ENCODE measurements at places on chromosomes 16 and 17. TPM values are rescaled to one million over a fixed set of nuclear protein-coding genes. Genes with fewer than 3 reads are reported as not detected.

DNA sequence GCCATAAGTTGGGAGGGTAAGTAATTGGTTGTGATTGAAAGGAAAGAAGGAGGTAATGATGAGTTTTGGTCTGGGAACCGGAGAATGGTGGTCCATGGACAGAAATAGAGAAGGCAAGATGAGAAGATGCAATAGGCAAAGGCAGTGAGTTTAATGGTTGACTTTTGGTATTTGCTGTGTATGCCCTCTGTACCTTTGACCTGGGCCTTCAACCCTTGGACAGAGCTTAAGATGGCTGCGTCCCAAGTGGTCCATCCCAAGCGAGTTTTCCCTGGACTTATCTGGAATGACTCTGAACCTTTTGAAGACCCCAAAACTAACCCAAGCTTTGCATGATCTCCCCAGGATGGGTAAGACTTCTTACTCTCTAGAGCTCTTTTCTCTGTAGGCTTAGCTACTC lies 664.5 kb downstream of the MAF start:
- DNase-seq, result no peak

MRPS7 gene
- total RNA-seq, result 29.0 TPM

- DNase-seq, result no peak
These were observed 54.5 kb upstream of the ADORA2B start for GRCh38 chr17:15890279-15890892.

SLC2A4 gene
- 1.2 TPM for total RNA-seq

DNA sequence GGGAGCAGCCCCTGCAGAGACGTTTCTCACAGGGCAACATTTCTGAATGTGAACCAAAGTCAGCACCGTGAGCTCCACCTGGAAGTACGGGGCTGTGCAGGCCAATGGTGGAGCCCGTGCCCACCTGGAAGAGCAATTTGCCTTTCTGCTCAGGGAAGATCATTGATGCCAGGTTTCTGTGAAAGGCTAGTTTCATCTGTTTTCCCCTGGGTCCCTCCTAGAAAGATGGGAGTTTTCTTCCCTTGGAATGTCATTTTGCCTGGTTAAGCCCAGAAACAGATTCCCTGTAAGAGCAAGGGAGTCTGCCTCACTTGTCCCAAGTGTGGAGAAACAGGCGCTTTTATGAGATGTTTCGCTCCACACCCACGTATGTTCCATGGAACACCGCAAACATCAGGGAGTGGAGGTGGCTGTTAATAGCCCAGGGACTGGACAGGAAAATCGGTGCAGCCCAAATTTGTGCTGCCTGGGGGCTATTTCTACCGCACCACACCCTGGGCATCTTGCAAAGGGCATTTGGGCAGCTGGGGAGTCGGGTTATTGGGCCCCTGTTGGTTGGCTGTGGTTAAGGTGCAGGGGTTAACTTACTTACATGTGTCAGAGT lies 2.6 kb downstream of the SLC6A4 start:
- DNase-seq, result no peak

GRCh38 chr17:17058304-17058703 lies 16.0 kb downstream of the MPRIP start:
- DNase-seq, result no peak

DNA sequence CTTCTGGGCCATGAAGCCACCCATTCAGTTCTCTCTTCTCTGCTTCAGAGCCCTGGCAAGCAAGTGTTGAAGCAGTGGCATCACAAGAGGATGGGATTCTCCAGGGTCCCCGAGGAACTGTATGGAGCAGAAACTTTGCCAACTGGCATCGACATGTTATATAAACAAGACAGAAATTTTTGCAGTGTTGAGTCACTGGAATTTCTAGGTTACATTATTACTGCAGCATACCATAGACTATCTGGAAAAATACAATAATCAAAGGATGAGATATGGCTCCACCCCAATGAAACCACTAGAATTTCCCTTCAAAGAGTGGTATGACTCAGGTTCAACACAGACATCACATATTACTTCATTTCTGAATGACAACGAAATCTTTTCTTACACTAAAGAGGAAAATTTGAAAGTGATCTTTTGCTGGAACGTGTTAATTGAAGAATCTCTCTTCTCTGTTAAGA lies 343.0 kb upstream of the DYNLRB2 start:
- DNase-seq, result no peak

KCNJ16 gene
- not detected for total RNA-seq

DNA sequence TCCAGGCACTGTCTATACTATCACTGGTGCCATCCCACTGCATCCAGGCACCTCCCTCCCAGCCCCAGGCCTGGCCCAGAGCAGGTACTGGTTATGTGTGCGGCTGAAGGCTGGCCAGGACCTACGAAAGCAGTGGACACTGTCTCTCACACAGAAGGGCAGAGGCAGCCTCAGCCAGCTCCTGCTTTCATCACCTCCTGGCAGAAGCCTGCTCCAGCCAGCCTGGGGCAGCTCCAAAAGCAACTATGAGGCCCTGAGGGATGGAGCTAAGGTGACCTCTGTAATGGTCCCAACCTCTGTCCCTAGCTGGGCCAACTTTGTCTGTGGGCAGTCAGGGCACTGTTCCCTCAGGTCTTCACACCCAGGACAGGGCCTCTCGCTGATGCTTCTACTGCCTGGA lies 18.8 kb downstream of the HSD11B2 start:
- no peak for DNase-seq

GRCh38 chr16:10181196-10182162 lies 749 bp downstream of the GRIN2A start:
- no peak for DNase-seq

GRCh38 chr17:17110520-17110919 lies 68.3 kb downstream of the MPRIP start:
- DNase-seq, result no peak

GRCh38 chr16:30526137-30526822 lies at the start of gene ZNF768:
ZNF768 (minus strand) TSS chr16:30526566; CDS start chr16:30526413, 153 bp downstream.
- no peak for DNase-seq

DNA sequence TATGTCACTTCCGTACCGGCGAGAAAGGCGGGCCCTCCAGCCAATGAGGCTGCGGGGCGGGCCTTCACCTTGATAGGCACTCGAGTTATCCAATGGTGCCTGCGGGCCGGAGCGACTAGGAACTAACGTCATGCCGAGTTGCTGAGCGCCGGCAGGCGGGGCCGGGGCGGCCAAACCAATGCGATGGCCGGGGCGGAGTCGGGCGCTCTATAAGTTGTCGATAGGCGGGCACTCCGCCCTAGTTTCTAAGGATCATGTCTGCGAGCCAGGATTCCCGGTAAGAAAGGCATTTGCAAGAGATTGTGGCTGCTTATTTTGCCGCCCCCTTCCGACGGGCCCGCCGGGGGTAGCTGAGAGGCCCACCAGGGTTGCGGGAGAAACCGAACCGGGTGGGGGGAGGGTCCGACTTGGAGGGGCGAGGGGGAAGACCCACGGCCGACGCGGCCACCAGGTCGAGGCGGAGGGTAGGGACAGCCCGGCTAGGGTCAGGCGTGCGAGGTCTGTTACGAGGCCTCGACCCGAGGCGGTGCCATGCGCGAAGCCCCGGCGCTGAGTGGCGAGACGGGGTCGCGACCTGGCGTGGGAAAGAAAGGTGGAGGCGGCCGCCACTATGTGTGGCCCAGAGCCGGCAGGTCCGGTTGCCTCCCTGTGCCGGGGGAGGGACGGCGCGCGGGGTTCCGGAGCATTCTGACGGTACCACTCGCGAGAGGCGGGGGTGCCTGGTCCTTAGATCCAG lies 6.7 kb upstream of the CD68 start:
- peak; percentile 96 for DNase-seq

DNA sequence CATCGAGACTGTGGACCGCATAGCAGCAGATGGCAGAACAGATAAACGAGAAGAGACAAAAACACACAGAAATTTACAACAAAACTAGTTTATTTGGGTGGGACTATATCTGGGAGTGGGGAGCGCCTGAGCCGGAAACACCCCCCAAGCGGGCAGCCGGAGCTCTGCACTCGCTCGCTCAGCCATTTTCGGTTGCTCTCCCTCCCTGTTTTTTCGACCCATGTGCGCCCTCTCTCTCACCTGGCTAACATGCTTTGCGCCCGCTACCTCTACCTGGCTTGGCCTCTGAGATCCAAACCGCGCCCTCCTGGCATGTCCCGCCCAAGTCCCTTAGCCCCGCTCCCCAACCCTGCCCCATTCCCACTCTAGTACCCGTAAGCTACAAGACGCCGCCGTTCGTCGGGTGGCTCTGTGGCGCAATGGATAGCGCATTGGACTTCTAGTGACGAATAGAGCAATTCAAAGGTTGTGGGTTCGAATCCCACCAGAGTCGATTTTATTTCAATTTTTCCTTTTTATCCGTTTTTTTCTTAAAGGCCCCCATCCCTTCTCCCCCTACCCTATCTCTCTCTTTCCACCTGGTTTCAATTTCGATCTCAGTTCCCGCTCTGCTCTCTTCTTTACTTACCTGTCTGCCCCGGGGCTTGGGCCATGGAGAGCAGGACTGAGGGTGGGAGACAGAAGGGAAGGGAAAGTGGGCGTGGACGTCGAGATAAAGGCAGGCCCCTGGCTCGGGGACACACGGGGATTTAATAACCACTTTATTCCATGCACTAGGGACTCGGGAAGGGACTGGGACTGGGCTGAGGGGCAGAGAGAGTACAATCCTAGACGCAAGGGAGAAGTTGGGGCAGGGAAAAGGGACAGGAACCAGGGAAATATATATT lies 2.4 kb upstream of the ALOXE3 start:
- DNase-seq, result no peak

PARD6A gene
- total RNA-seq, result 5.7 TPM

PRR15L gene
- total RNA-seq, result not detected

CHD9NB gene
- total RNA-seq, result 2.3 TPM

CCL16 gene
- not detected for total RNA-seq

DNA sequence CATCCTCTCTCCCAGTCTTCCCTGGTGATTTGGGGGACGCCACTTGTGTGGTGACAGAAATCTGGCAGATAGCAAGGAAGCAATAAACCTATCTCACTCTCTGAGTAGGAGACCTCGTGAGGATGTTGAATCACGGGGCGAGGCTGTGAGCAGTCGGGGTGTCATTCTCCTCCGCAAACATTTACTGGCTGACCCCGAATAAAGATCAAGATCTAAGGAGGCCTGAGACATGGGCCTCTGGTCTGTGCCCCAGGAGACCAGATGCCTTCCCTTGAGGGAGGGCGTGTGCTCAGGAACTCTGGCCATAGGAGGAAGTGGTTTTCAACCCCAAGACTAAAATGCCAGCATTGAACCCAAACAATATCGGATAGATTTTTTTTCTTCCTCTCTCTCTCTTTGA lies 53.1 kb downstream of the FOXL1 start:
- DNase-seq, result no peak

- no peak for DNase-seq
These were observed 101.4 kb downstream of the KATNIP start for GRCh38 chr16:27651301-27651700.

- no peak for DNase-seq
These were observed 81.6 kb downstream of the CACNG1 start for GRCh38 chr17:67125924-67126323.

GRCh38 chr16:85055493-85056210 lies 28.1 kb downstream of the KIAA0513 start:
- no peak for DNase-seq

KRTAP2-1 gene
- total RNA-seq, result not detected

ORMDL3 gene
- total RNA-seq, result 43.3 TPM

GRCh38 chr16:55495616-55496289 lies 13.1 kb upstream of the LPCAT2 start:
- no peak for DNase-seq

GRCh38 chr16:82626791-82627261 lies at the start of gene CDH13:
CDH13 (plus strand) TSS chr16:82626969.
- no peak for DNase-seq

DNA sequence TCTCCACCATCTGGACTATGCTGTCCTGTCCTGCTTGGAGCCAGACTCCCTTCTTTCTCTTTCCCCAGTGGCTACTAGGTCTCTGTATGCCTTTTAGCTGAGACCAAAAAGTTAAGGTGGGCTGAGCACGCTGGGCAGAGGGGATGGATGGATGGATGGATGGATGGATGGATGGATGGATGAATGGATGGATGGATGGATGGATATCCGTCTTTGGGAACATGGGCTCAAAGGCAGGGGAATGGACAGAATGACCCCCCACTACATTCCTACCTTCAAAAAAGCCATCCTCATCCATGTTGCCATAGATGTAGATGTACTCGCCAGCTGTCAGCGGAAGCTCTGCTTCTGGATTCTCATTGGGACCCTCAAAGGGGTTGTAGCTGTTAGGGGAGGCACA lies 12.8 kb downstream of the TSPOAP1 start:
- DNase-seq, result no peak

GRCh38 chr17:11935734-11936406 lies 61.4 kb downstream of the ZNF18 start:
- DNase-seq, result no peak

ABAT gene
- total RNA-seq, result 9.3 TPM

DNA sequence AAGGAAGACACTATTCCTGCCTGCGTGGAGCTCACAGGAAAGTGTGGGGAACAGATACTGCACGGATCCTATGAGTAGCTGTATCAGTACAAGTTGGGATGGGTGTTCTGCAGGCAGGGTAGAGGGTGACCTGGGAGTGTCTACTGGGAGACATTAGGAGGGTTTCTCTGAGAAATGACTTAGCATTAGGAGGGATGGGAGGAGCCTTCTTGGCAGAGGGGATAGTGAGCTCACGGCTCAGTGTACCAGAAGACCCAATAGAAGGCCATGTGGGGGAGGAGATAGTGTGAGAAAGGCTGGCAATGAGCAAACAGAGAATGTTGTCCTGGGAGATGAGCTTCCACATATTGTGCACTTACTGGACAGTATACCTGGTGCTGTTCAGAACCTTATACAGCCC lies 109.1 kb downstream of the MSI2 start:
- no peak for DNase-seq

DNA sequence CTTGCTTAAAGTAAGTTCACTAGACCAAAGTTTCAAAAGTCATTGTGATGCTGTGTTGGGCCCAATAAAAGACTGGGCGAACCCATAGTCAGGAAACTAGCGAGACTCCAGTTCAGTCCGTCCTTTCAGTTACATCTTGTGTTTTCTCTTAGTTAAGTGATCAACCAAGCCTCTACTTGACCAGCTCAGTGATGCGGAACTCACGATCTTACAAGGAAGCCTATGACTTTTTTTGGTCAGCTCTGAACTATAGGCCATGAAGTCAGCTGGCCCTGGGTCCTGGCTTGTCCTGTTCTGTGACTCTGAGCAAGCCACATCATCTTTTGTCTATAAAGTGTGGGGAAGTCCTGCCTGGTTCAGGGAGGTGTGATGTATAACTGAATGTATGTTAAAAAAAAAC lies 21.7 kb upstream of the WSCD1 start:
- DNase-seq, result no peak

DNA sequence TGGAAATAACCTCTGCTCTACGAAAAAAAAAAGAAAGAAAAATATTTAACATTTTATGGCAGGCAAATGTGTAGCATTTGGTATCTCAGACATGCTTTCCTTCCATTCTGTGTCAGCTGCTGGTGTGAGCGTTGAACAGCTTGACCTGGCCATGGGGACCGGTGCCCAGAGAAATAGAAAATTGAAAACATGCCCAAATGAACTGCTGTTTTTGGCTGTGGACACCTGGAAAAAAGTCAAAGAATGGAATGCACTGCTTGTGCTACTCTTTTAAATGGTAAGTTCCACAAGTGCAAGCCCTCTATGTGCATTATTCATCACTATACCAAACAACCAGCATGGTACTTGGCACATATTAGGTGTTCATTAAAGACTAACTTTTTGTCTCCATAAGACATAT lies 127.2 kb downstream of the CDH8 start:
- no peak for DNase-seq

- peak; percentile 28 for DNase-seq
These were observed 132.4 kb upstream of the CHMP6 start for GRCh38 chr17:80859002-80859941.
